Epithelial cell of umbilical artery (primary cell): ENCODE measurements at places on chromosomes 7 and 10. TPM values are rescaled to one million over a fixed set of nuclear protein-coding genes. Genes with fewer than 3 reads are reported as not detected.

The PLXDC2 gene
- under 0.01 and 0.15 TPM in 2 replicates for total RNA-seq

The LRIT1 gene
- total RNA-seq = not detected in 2 replicates

The APBB1IP gene
- not detected in 2 replicates for total RNA-seq

The C10orf53 gene
- total RNA-seq = not detected in 2 replicates

The NRP1 gene
- total RNA-seq = 159 and 187 TPM in 2 replicates

The MMRN2 gene
- total RNA-seq = 346 and 377 TPM in 2 replicates

The SHOC2 gene
- total RNA-seq = 43.5 and 56.5 TPM in 2 replicates

The HABP2 gene
- total RNA-seq = not detected in 2 replicates

The ZNF800 gene
- total RNA-seq = 11.7 and 12.7 TPM in 2 replicates

The PRRT4 gene
- 0.32 TPM in 1 of 2 replicates, not detected in the other for total RNA-seq

The PILRA gene
- total RNA-seq = not detected in 2 replicates
